ENCODE measurements at places on chromosomes 5 and 9.

- DNase-seq: no peak
Measured at GRCh38 chr9:118268046-118268445, 563.8 kb downstream of the TLR4 start.

- DNase-seq: no peak
Measured at GRCh38 chr5:26023361-26023760, 1015.0 kb downstream of the CDH9 start.

DNA sequence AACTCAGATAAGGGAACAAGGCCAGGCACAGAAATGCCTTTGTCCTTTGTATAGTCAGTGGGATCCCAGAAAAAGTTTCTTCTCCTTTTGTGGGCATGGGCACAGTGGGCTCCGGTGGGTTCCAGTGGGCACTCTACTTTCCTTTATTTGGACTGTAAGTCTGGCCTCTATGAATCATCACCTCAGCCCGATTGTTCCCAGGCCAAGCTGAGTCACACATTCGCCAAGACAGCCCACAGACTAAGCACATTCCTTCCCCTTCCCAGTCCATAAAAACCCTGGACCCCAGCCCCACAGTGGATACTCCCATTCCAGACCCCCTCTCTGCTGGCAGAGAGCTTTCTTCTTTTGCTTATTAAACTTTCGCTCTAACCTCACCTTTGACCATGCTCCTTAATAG is 165.0 kb downstream of the FBXL17 start:
- DNase-seq: no peak

DNA sequence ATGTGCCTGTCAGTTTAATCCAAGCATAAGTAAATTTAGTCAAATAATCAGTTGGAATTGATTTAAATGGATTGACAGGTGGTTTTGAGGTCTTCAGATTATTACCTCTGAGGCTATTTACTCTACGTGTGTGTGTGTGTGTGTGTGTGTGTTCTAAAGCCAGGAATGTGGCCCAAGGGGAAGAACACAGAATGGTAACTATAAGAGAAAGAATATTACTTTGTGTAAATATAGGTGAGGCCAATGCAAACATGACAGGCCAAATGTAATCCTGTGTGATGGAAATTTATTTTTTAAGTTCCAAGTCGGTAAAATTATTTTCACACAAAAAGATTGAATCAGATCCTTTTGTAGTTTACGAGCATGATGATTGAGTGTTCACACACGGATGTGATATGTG is 390.0 kb downstream of the PLK2 start:
- no peak for DNase-seq

GRCh38 chr9:127974001-127974768 is 6.6 kb downstream of the EEIG1 start:
- no peak for DNase-seq

- no peak for DNase-seq
Measured at GRCh38 chr9:81552581-81552991, 136.8 kb downstream of the TLE1 start.

Measured in suppressor macrophage (primary cell).